ENCODE measurements at places on chromosomes 1 and 21.

GRCh38 chr1:1858382-1859086 is 32.4 kb downstream of the GNB1 start:
- DNase-seq: peak; percentile 72

GRCh38 chr1:38403667-38404066 is 357.1 kb upstream of the POU3F1 start:
- DNase-seq: no peak

- DNase-seq: peak; percentile 29
These were observed 11.9 kb downstream of the STX6 start for GRCh38 chr1:181010789-181011188.

GRCh38 chr1:99843760-99844159 is 6.4 kb upstream of the AGL start:
- DNase-seq: no peak

GRCh38 chr1:36737767-36738166 is 255.1 kb upstream of the CSF3R start:
- no peak for DNase-seq

- DNase-seq: no peak
These were observed 5.2 kb downstream of the BCAR3 start for GRCh38 chr1:93676427-93676826.

DNA sequence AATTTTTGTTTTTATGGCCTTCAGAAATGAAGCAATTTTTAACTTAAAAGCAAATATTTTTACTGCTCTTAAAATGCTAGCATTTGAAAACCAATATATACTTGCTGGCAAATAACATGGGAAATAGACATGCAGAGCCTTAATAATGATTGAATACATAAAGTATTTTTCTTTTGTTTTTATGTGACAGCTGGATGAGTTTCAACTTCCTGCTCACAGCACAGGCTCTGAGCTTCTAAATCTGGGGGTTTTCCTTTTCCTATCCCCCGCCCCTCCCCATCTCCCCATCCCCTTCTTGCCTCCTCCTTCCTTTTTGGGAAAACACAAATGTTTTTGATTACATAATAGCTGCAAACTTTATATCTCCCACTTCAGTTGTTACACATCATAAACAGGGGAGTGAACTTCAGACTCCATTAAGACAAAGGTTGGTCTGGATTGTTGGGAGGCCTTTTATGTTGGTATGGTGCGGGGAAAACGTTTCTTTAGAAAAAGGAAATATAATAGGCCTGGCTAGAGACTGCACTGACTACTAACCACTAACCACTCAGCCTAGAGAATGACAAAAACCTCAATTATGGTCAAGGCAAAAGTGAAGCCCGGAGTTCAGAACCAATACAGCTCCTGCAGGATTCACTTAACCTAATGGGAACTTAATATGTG is 116.1 kb upstream of the GORAB start:
- DNase-seq: no peak

DNA sequence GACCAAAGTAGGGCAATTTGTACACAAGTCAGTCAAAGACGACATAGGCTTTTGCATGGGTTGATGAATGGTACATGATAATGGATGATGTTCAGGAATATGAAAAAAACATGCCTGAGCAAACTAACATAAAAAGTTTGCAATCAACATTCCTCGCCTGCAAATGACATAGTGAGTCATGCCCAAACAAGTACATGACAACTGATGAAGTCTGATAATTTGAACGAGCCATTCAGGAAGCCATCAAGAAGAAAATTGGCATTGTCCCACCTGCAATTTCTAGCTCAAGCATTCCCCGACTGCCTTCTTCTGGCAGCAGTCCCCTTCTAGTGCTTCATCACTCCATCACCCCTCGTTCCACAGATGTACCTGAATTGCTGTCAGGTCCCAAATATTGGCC is 118.4 kb upstream of the NR5A2 start:
- DNase-seq: no peak

DNA sequence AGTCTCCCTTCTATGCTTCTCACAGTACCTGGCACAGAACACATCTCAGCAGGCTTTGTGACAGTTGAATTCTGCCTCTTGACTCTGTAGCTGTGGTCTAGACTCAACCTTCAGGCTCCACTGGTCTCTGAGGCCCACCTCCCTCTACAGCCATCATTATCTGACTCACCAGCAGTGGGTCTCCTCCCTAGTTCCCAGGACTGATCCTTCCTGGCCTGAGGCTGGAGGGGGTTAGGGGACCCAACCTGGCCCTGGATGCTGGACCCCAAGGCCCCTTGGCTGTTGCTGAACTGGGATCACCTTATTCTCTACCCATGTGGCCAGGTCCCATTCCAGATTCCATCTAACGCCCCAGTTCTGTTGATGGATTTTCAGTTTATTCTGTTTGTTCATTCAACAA is 43.1 kb upstream of the FOXO6 start:
- no peak for DNase-seq

DNA sequence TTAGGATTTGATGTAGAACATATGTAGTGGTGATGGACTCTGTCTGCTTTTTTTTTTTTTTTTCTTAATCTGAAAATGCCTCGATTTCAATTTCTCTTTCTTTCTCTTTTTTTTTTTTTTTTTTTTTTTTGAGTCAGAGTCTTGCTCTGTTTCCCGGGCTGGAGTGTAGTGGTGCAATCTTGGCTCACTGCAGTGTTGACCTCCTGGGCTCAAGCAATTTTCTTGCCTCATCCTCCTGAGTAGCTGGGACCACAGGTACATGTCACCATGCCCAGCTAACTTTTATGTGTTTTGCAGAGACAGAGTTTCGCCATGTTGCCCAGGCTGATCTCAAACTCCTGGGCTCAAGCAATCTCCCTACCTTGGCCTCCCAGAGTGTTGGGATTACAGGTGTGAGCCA is 17.4 kb downstream of the MAST2 start:
- DNase-seq: no peak

DNA sequence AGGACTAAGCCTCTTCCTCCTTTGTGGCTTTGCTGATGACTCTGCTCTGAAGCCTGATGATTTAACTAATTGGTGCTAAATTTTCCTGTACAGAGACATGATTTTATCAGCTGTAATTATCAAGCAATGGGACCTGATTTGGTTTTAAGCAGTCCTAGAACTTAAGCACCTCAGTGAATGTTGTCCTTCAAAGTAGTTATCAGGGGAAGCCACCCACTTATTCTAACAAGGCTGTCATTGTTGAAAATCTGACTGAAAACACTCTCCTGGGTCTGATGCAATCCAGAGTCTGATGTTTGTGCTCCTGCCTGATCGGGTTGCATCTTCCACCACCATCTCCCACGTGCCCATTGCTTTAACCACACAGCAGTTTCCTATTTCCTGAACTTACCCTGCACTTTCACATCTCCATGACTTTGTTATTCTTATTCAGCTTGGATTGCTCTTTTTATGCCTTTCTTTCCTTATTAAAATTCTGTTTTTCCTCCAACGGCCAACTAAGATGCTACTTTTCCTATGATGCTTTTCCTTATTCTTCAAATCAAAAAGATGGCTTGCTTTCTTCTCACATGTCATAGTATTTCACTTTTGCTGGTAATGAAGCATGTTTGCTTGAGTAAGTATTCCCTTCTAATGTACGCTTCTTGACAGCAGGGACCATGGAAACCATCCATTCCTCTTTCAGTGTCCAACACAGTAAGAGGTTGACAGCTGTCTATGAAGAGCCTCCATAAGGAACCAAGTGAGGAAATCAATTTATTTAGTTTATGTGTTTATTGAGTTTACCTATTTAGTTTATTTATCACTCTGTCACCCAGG is 55.0 kb downstream of the S1PR1 start:
- DNase-seq: peak; percentile 61

- DNase-seq: no peak
These were observed 33.9 kb downstream of the RUNX3 start for GRCh38 chr1:24896176-24896575.

- no peak for DNase-seq
These were observed 72.1 kb downstream of the GPR52 start for GRCh38 chr1:174519844-174520243.

DNA sequence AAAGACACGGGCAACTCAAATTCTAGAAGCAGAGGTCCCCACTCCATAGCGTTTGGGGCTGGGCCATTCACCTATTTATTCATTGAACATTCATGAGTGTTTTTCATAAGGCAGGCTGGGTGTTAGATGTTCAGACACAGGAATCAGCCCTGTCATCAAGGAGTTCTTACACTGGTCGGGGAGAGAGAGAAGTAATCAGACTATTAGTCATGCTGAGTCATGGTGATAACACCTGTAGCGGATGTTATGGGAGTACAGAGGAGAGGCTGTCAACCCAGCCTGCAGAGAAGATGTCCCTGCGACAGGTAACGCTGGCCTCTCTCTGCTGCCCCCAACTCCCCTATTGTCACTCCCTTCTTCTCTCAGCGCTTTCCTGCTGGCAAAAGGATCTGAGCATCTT is 17.2 kb downstream of the LY9 start:
- no peak for DNase-seq

DNA sequence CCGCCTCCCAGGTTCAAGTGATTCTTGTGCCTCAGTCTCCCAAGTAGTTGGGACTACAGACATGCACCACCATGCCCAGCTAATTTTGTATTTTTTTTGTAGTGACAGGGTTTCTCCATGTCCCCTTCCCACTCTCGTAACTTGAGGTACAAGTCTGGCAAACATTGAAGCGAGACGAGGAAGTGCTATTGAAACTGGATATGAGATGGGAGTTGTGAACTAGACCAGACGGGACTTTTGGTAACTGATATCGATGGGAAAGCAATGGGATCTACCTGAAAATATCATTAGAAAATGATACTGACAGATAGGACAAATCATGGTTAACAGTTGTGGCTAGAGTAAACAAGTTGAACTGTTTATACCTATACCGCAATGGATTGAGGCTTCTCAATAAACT is 95.2 kb upstream of the TRABD2B start:
- no peak for DNase-seq

- DNase-seq: no peak
These were observed 16.4 kb downstream of the CADM3 start for GRCh38 chr1:159187647-159188374.

- DNase-seq: peak; percentile 24
These were observed 176.5 kb downstream of the TGFB2 start for GRCh38 chr1:218521414-218522169.

GRCh38 chr1:93959413-93959812 is 50.2 kb upstream of the GCLM start:
- no peak for DNase-seq

- no peak for DNase-seq
These were observed 5.6 kb downstream of the SETDB1 start for GRCh38 chr1:150931773-150932172.

GRCh38 chr1:213982289-213982671 is 5.5 kb upstream of the PROX1 start:
- DNase-seq: no peak

DNA sequence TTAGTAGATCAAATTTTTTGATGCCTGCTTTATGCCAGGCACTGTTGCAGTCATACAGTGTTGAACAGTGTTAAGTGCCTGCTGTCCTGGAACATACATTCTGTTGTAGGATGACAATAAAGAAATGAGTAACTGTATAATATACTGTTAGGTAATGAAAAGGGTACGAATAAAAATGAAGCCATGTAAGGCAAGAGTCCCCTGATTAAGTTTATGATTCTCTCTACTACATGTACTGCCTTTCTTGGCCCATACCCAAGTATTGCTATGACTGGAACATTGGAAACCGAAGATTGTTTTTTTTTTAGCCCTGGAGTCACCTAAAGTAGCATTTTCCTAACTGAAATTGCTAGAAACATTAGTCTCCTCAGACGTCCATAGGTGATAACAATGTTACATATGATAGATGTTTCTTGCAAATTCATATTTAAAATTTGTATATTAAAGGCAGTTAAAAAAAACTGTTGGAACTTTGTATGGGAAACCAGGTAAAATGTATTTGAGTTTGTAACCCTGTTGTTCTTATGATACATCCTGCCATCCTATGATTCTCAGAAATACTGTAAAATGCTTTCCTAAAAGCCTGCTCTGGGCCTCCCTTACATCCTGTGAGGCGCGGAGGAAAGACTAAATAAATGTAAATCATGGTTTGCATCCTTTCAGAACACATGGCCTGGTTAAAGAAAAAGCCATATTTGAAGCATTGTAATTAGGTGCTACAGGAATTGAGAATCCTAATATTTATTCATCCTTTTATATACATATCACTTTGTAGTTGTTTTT is 5.8 kb downstream of the ATP5PB start:
- DNase-seq: no peak

GRCh38 chr1:11789126-11790067 is 16.4 kb downstream of the MTHFR start:
- DNase-seq: no peak

GRCh38 chr1:202017749-202018467 is 7.5 kb downstream of the ELF3 start:
- DNase-seq: no peak

GRCh38 chr1:32892368-32893197 is 6.3 kb downstream of the HPCA start:
- DNase-seq: no peak

DNA sequence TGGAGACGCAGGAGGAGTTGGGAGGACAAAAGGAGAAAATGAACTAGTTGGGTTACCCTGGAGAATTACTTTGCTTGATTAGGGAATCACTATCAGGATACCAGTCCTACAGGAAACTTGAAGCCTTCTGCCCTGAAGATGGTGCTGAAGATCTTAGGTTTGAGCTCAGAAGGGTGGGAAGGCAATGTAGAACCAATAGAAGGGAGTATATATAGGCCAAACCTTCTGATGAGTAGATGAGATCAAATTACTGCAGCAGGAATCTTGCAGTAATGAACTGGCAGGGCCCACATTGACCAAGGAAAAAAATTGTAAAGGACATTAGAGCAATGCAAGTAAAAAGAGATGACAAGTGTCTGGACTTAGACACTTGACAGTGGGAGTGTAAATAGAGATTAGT is 116.3 kb upstream of the CACYBP start:
- no peak for DNase-seq

DNA sequence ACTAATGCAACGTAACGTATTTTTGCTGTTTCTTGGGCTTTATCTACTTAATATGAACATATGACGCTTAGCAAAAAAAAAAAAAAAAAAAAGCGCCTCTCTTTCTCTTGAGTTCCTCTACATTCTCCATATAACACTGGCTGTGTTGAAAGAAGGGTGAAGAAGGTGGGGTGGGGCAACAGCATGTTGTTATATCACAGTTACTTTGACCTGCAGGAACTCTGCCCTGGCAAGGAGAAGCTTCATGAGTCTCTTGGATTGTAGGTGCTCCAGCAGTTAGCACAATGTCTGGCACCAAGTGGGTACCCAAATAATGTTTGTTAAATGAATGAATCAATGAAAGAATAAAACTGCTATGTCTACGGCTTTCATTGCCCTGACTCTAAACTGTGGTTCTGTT is 162.6 kb downstream of the ATG4C start:
- no peak for DNase-seq

DNA sequence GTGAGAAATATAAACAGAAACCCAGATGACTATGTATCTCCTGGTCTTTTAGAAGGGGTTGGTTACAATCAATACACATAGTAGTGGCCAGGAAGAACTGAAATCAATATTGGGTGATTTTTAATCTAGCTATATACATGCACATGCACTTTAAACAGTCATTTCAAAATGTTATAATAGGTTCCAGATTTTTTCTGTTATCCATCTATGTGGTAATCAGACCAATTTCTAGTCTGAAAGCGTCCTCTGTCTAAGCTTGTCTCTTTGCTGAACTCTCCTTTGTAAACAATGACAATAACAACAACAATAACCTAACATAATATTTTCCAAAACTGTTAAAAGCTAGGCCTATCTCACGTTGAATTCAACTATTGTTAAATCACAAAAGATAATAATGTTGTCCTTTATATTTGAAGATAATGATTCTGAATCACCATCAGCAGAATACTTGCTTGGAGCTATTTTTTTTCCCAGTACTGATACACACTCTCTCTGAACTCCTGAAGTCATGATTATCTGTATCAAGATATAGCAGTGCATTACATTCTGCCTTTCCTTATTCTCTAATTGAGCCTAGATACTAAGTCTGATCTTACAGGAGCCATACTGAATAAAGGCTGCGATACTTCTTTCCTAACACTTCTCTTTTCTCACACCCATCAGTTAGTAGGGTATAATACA is 496.8 kb upstream of the ZRANB2 start:
- no peak for DNase-seq
